ENCODE measurements at places on chromosomes 13 and 19.
A peak's percentile ranks its signal among the peaks of the same experiment; 100 is the strongest.

DNA sequence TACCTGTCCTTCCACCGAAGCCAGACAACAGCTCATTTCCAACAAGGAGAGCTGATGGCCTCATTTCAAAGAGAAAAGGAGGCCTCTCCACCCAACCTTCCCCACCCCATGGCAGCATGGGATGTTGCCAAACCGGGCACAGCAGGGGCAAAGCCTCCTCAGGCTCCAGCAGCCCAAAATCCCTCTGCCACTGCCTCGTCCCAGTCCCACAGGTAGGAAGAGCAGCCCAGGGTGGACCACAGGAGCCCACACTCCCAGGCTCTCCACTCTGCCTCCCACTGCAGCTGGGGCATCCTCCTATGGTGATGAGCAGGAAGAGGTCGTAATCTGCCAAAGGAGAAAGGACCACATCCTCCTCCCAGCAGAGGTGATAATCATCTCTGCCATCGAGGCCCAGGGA lies 50.9 kb downstream of the PEPD start:
- no peaks in the 10 kb centered on the region for H3K4me1 ChIP-seq
- H3K27me3 ChIP-seq = no peaks in the 10 kb centered on the region
- H3K27ac ChIP-seq = no peak overlapping the region
- DNase-seq = no peak

GRCh38 chr19:7535998-7536695 lies 630 bp downstream of the PNPLA6 start:
- DNase-seq = no peak
- H3K4me1 ChIP-seq = peaks cover 11% of the 10 kb centered on the region
- H3K36me3 ChIP-seq = peaks cover 14% of the 10 kb centered on the region

DNA sequence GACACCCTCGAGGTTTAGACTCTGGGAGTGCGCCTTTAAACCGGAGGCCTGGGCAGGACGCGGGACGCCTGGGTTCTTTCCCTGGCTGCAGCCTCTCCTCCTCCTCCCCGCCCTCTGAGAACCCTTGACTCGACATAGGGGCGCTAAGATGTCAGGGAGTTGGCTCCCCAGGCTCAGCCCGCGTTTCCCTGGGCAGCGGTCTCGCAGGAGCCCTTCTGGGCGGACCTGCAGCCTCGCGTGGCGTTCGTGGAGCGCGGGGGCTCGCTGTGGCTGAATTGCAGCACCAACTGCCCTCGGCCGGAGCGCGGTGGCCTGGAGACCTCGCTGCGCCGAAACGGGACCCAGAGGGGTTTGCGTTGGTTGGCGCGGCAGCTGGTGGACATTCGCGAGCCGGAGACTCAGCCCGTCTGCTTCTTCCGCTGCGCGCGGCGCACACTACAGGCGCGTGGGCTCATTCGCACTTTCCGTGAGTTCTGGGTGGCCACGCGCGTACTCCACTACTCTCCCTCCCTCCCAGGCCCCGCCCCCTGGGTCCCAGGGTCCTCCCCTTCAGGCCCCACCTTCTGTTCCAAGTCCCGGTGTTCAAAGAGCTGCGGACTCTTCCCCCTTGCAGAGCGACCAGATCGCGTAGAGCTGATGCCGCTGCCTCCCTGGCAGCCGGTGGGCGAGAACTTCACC lies 1.3 kb downstream of the ICAM5 start:
- no peak overlapping the region for H3K27ac ChIP-seq
- H3K36me3 ChIP-seq = no peaks in the 10 kb centered on the region
- H3K4me1 ChIP-seq = peaks cover 100% of the 10 kb centered on the region
- H3K27me3 ChIP-seq = peaks cover 93% of the 10 kb centered on the region
- peak overlapping the region; percentile 66 for H3K4me3 ChIP-seq

- no peak for DNase-seq
- peaks cover 47% of the 10 kb centered on the region for H3K27me3 ChIP-seq
- no peaks in the 10 kb centered on the region for H3K4me1 ChIP-seq
- no peak overlapping the region for H3K27ac ChIP-seq
These were observed 17.4 kb downstream of the ZNF579 start for GRCh38 chr19:55563261-55563690.

- no peak overlapping the region for H3K27ac ChIP-seq
- no peak for DNase-seq
- no peak overlapping the region for H3K4me3 ChIP-seq
These were observed 7.6 kb downstream of the POU4F1 start for GRCh38 chr13:78595495-78596398.

DNA sequence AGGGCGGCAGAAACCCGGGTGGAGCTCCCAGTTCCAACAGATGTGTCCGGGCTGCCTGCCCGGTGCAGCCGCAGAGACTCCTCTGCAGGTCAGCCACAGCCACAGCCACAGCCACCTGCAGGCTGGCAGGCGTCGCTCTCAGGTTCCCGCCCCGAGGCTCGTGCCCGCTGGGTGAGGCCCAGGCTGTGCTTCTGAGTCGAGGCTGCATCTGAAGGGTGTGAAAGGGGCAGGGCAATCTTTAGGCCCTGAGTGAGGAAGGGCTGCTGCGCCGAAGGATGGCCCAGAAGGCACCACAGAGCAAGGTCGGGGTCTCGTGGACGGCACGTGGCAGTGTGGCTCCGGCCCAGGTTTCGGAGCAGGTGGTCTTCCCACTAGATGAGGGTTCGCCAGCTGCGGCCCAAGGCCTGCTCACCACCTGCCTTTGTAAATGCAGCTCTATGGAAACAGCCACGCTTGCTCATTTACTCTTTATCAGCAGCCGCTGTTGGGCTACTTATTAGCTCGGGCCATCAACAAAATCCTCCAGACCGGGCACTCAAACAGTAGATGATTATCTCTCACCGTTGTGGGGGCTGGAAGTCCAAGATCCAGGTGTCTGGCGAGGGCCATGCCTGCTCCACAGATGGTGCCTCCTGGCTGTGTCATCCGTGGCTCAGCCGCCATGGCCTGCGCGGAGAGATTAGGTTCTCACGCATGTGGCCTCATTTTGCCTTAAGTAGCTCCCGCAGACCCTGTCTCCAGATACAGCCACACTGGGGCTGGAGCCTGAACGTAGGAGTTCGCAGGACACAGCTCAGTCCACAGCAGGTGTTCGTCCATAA lies 40.3 kb upstream of the TFDP1 start:
- no peak for DNase-seq
- H3K27ac ChIP-seq = no peak overlapping the region
- no peaks in the 10 kb centered on the region for H3K36me3 ChIP-seq

DNA sequence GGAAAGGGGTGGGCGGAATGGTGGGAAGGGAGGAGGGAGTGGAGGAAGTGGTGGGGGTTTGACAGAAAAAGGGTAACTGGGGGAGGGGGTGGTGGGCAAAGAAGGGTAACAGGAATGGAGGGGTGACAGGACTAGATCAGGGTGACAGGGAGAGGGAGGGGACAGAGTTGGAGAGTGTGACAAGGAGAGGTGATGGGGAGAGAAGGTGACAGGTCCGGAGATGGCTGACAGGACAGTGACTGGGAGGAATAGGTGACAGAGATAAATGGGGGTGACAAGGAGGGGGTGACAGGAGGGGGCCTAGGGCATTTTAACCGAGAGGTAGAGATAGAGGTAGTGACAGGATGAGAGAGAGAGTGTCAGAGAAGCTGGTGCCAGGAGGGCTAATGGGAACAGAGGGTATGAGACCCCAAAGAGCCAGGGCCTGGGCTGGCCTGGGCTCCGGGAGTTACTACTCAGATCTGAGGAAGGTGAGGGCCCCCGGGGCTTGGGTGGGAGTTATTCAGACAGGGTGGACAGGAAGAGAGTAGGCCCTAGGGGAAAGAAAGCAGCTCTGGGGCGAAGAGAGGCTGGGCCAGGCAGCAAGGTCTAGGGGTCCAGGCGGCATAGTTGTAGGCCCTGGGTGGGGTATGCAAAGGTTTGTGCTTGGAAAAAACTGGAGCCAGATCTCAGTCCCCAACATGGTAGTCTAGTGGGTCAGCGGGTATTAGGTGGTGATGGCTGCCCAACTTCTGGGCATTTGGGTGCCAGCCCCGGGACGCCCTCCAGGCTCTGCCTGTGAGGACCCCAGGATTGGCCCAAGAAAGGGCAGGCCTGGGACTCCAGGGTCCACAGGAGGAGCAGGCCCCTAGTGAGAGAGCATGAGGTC lies 660 bp downstream of the CIC start:
- H3K4me1 ChIP-seq = peaks cover 22% of the 10 kb centered on the region
- no peaks in the 10 kb centered on the region for H3K27me3 ChIP-seq
- DNase-seq = no peak
- H3K4me3 ChIP-seq = peak overlapping the region; percentile 72
- peaks cover 29% of the 10 kb centered on the region for H3K36me3 ChIP-seq

DNA sequence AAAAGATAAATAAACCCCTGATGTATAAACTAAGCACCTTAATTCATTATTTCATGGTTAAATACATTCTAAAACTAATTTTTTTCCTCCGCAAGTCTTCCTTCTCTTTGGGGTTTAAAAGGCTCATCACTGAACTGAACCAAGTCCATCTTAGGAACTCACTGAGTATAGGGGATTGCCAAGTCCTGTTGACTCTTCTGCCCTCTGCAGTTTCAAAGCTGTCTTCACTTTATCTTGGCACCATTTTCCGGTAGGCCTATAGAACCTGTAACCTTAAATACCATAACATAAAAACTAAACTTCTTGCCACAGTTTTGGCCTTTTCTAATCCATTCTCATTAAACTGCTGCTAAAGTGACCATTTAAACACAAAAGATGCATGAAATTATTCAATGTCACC lies 66.5 kb upstream of the USPL1 start:
- DNase-seq = no peak
- no peak overlapping the region for H3K4me3 ChIP-seq
- H3K36me3 ChIP-seq = no peaks in the 10 kb centered on the region
- no peak overlapping the region for H3K27ac ChIP-seq
- H3K27me3 ChIP-seq = no peaks in the 10 kb centered on the region

DNA sequence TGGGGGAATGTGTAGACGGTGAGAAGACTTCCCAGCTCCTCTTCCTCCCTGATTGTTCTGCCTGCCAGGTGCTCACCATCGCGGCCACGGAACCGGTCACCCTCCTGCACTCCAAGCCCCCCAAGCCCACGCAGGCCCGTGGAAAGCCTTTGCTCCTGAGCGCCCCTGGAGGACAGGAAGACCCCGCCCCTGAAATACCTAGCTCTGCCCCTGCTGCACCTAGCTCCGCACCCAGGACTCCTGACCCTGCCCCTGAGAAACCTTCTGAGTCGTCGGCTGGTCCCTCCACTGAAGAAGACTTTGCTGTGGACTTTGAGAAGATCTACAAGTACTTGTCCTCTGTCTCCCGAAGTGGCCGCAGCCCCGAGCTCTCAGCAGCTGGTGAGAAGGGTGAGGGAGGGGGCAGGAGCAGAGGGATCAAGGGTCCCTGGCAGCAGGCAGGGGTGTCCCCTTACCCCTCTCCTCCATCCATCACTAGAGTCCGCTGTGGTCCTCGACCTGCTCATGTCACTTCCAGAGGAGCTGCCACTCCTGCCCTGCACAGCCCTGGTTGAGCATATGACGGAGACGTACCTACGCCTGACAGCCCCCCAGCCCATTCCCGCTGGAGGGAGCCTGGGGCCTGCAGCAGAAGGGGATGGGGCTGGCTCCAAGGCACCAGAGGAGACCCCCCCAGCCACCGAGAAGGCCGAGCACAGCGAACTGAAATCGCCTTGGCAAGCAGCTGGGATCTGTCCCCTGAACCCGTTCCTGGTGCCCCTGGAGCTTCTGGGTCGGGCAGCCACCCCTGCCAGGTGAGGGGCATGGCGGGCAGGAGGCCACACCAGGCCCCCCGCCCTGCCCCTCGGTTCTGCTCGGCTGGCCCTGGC lies 2.1 kb downstream of the SNAPC2 start:
- no peak for DNase-seq
- H3K27me3 ChIP-seq = no peaks in the 10 kb centered on the region
- peaks cover 23% of the 10 kb centered on the region for H3K36me3 ChIP-seq
- peaks cover 93% of the 10 kb centered on the region for H3K4me1 ChIP-seq

DNA sequence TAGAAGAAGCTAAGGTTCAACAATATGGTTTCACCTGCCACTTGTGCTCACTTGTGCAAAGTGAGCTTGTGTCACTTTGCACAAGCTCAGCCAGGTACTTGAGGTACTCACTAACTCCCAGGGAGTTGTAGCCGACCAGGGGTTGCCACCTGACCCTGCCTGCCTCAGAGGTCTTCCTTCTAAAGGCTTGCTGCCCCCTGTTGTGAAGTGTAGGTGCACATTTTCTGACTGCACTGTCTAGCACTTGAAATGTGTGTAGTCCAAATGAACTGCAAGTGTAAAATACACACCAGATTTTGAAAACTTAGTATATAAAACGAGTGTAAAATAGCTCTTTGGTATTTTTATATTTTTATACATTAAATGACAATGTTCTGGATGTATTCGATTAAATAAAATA lies 230.8 kb downstream of the DLEU7 start:
- no peaks in the 10 kb centered on the region for H3K36me3 ChIP-seq
- H3K4me1 ChIP-seq = no peaks in the 10 kb centered on the region
- DNase-seq = no peak
- H3K27ac ChIP-seq = no peak overlapping the region
- no peak overlapping the region for H3K4me3 ChIP-seq

DNA sequence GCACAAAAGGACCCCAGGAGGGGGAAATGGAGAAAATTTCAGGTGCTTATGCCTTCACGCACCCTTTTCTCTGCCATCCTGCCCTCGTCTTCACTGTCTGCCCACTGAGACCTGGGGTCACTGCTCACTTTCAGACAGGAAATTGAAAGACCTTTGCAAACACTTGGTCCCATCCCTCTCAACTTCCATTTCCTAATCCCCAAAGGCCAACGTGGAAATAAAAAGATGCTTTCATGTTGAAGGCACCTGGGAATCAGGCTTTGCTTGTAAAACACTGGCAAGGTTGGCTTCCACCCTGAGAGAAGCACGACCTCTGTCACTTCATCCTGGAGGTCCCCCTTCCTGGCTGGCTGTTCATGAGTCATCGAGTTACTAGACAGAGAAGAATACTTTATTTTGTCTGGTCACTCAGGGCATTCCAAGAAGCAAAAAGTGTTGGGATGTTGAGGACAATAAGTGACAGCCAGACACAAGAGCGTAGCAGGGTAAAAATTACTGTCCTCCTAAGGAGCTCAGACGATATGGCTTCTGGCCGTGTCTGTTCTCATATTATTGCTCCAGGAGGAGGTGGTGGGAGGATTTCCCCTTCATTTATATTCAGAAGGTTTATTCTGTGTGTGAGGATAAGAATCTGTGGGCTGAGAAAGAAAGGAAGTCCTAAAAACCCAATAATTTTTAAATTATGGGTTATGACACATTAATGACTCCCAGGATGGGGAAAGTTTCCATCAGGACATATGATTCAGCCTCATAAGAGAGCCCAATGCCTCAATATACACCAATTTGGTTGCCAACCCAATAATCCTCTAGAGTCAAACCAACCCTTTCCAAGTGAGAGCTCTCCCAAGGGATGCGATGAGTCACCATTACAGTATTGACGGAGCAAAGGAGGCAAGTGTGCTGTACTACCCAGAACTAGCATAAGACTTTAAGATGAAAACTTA lies 409.0 kb downstream of the COG6 start:
- no peak overlapping the region for H3K4me3 ChIP-seq
- H3K36me3 ChIP-seq = no peaks in the 10 kb centered on the region
- H3K27ac ChIP-seq = no peak overlapping the region
- no peaks in the 10 kb centered on the region for H3K27me3 ChIP-seq

- no peak overlapping the region for H3K4me3 ChIP-seq
- no peak overlapping the region for H3K27ac ChIP-seq
- H3K4me1 ChIP-seq = no peaks in the 10 kb centered on the region
- no peaks in the 10 kb centered on the region for H3K27me3 ChIP-seq
- peaks cover 9% of the 10 kb centered on the region for H3K36me3 ChIP-seq
- DNase-seq = no peak
These were observed 44.4 kb downstream of the NOTCH3 start for GRCh38 chr19:15156391-15156790.

Data from esophagus squamous epithelium (tissue), 5 donors.